ENCODE measurements at places on chromosomes 13 and 19.

DNA sequence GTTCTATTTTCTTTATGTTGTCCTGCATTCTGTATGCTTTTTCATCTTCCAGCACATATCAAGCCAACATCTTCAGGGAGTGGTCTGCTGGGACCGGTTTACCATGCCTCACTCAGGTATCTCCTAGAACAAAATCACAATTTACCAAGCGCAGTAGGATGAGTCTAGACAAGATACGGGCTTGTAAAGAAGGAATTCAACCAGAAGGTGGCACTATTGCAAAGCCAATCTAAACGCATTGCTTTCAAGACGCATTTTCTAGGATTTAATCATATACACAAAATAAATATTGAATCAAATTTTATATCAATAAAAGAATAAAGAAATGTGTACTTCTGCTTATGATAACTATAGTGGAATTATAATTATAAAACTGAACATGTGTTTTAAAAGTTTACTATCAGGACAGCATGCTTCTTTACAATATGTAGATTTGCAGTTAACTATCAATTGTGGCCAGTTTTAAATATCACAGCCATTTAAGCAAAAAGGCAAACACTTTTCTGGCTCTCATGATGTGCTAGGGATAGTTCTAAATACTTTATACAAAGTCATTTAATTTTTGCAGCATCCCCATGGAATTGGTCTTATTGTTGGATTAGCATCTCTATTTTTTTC, 16.1 kb upstream of the TPP2 start:
- DNase-seq: no peak

DNA sequence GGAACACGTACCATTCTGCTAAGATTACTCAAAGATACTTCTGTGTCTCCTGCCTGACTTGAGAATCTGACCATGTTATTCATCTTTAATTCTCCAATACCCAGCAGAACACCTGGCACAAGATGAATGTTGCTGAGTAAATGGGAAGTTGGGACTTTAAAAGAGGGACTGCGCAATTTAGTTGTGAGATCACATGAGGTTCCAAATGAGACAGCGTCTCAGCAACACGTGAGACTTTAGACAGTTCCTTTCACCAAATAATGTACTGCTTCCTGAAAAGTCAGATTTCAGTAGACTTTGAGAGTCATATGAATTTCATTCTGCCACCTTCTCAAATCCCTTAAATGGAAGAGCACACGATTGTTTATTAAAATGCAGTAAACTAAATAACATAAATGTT, 36.7 kb downstream of the DOCK9 start:
- no peak for DNase-seq

DNA sequence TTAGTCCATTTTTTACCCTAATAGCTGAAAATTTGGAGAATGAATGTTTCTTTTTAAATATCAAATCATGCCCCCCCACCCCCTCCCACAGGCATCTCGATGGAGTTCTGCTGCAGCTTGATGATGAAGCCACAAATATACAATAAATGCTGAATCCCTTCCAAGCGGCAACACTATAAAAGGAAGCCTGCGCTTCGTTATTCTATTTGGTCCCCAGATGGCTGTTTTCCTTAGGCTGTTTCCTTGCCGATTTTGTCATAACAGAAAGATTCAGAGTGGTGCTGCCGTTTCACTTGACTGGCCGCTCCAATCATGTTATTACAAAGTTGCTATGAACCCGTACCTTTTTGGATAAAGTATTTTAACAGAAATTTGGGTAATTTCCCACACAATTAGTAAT, 79.5 kb downstream of the MYO16 start:
- no peak for DNase-seq

- no peak for DNase-seq
Measured at GRCh38 chr13:25175026-25175425, 2.9 kb upstream of the AMER2 start.

- DNase-seq: no peak
Measured at GRCh38 chr19:31598730-31599238, 249.5 kb upstream of the TSHZ3 start.

DNA sequence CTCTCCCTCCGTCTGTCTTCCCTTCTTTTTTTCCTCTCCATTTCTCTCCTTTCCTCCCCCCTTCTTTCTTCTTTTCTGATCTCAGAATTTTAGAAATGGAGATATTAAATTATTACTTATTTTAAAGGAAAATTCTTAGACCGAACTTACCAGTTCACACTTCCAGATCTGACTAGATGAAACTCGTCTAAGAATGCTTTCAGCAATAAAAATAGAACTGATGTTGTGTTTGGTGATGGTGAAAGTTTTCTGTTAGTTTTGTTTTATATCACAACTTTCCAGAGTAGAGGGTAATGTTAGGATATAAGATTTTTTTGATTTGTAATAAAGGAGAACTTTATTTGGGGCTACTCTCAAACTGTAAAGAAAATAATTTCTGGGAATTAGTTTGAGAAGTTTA, 29.9 kb downstream of the UCHL3 start:
- DNase-seq: no peak

DNA sequence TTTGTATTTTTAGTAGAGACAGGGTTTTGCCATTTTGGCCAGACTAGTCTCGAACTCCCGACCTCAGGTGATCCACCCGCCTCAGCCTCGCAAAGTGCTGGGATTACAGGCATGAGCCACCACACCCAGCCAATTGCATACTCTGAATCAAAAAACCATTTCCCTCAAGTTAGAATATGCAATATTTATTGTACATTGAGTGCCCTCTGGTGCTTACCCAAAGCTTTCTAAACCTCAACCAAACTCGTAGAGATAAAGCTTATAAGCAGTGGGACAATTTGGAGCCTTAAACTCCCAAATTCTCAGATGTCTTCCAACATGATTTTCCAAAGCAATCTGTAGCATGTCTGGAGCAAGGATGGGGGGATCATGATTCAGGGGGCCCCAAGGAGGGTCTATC, 22.4 kb downstream of the RFXAP start:
- no peak for DNase-seq

- DNase-seq: no peak
Measured at GRCh38 chr19:55178781-55179599, 1.1 kb downstream of the SYT5 start.

DNA sequence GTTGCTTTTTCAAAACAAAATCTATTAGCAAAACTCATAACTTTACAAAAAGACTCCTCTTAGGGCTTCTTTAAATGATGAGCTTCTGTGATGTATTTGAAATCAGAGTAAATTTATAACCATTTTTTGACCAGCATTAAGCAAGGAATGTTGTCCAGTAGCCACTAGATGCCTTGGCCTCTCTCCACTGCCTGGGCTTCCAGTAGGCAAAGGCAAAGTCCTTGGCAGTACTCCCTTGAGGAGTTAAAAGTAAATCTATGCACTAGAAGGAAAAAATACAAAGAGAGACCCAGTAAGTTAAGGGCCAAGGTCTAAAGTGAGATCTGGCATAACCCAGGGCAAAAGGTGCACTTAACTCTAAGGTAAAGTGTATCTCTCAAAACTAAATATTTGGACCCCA, 9.5 kb downstream of the SERPINE3 start:
- no peak for DNase-seq

DNA sequence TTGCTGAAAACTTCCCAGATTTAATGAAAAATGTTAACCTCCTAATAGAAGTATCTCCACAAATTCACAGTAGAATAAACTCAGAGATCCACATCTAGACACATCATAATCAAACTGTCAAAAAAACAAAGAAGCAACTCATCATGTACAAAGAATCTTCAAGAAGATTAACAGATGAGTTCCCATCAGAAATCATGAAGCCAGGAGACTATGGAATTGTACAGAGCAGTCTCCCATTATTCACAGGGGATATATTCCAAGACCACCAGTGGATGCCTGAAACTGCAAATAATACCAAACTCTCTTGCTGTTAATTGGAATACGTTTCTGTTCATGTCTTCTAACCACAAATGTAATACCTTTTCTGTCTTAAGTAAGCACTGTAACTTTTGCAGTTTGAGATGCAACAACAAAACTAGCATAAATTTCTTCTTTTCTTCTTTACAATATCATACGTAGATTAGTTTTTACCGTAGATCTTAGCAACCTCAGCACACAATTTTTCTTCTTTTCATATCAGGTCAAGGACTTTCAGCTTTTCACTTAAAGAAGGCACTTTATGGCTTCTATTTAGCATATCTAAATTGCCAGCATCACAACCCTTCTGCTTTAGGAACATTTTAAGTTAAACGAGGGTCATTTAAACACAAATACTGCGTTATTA, 70.3 kb upstream of the MIR17HG start:
- DNase-seq: no peak

DNA sequence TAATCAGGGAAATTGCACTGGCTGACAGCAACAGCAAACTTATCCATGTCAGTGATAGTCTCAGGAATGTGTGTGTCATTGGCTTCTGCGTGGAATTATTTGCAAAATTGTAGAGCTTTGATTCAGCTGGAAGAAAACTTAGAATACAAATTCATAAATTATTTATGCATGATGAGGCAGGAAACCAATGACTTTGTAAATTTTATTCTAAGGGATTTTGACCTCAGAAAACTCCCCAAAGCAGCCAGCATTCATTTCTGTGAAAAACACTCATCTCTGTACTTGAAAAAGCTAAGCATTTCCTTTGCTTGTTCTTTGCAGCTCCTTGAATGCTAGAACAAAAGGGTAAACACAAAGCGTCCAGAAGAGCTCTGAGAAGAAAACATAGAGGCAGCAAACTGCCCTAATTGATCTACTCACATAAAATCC, 162.4 kb downstream of the DCT start:
- no peak for DNase-seq

- DNase-seq: no peak
Measured at GRCh38 chr13:32811297-32811800, 204.9 kb upstream of the KL start.

- no peak for DNase-seq
Measured at GRCh38 chr13:25886438-25887214, 165.2 kb downstream of the SHISA2 start.

DNA sequence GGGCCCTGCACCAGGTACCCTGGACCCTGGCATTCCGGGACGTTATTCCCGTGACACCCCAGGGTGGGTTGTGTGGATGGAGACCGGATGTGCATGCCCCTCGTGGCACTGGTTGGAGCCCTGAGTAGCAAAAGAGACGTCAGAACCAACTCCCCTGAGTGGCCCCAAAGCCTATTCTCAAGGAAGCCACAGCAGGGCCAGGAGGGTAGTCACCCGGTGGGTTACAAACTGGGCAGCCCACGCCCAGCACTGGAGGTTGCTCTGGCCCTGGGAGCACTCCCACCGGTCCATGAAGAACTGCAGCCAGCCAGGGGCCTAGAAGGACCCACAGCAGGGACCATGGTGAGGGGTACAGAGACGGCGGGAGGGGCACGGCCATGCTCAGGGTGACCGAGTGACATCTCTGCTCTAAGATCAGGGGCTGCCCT, 7.5 kb downstream of the KLF16 start:
- DNase-seq: no peak

DNA sequence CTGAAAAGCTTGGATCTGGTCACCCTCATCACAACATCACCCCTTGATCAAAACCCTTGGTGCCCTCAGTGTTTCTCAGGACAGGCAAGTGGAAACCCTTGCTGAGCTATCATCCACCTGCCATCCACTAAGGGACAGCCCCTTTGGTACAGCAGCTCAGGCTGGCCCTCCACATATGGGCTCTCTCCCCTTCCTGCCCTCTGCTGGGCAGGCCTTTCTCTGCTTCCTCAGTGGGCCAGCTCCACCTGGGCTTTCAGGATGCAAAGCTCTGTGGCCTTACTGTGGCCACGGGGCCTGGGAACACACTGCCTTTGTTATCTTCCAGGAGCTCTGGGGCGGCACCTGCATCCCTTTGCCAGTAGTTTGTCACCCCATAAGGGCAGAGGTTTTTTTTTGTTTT, 4.9 kb downstream of the SUGP1 start:
- DNase-seq: no peak

- DNase-seq: no peak
Measured at GRCh38 chr13:103004661-103005345, 61.4 kb downstream of the SLC10A2 start.

DNA sequence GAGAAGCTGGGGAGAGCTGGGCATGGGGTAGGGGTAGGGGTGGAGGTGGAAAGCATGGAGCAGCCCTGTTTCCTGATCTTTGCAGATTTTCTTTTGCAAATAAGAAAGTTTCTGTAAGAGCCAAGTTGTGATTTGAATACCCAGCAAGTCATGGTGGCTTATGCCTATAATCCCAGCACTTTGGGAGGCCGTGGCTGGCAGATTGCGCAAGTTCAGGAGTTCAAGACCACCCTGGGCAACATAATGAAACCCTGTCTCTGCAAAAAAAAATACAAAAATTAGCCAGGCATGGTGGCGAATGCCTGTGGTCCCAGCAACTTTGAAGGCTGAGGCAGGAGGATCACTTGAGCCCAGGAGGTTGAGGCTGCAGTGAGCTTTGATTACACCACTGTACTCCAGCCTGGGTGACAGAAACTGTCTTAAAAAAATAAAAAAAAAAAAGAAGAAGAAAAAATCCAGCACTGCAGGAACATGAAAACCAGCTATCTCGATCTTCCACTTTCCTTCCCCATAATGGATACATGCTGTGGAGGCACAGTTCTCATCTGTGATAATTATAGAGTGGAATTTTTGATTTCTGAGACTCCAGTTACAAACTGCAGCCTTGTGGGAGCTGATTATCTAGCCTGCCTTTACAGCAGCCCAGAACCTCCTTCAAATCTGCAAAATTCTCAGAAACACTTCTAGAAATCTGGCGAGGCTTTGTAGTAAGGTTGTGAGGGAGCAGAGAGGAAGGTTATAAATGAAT, 12.1 kb upstream of the TEX26 start:
- DNase-seq: no peak

DNA sequence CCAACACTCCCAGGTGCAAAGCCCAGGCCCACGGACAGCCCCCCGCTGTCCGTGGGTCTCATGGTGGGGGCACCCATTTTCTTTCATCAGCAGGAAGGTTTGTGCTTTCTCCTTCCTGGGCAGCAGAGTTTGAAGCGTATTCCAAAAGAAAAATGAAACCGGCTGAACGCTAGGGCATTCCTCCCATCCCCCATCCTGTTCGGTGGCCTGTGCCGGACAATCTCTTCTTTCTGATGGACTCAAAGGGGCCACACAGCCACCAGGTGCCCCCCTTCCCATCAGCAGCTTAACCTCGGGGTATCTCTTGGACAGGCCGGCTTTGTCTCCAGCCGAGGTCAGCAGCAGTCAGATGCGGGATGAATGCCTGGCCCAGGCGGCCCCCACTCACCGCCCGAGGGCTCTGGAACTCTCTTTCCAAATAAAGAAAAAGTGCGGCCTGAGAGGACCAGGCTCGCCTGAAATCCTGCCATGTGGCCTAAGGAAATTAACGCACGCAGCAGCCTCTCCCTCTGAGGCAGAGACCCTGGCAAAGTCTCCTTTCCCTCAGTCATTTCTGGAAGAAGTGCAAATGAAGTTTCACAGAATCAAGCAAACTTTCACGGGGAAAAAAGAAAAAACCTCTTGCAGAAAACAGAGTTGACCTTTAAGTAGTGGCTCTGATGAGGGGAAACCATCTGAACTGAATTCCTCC, 67.8 kb downstream of the RASA3 start:
- DNase-seq: no peak

DNA sequence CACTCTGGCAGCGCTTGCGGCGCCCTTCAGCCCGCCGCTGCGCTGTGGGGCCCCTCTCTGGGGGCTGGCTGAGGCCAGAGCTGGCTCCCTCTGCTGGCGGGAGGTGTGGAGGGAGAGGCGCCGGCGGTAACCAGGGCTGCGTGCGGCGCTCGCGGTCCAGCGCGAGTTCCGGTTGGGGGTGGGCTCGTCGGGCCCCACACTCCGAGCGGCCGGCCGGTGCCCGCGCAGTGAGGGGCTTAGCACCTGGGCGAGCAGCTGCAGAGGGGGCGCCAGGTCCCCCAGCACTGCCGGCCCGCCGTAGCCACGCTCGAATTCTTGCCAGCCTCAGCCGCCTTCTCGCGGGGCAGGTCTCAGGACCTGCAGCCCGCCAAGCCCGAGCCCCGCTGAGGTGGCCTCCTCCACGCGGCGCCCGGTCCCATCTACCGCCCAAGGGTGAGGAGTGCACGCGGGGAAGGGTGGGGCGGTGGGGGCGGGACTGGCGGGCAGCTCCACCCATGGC, 879.0 kb upstream of the SLITRK5 start:
- DNase-seq: no peak
